ENCODE measurements at places on chromosomes 5 and 9.

DNA sequence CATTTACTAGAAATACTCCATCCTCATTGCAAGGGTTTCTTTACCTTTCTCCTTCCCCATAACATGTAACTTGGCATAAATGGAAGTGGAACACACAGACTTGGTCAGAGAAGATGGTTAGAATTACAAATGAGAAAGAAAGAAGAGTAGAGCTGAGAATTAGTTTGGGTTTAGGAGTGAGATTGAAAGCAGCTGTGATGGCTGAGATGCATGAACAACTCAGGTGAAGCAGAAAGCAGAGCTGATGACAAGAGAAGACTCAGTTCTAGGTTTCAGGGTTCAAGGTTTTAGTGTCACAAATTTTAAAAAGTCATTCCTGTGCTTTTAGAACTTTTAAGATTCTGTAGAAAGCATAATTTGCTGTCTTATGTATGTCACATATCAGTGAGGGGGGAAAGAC, 54.0 kb downstream of the TMEM161B start:
- no peak overlapping the region for H3K4me3 ChIP-seq
- H3K27me3 ChIP-seq, result no peaks in the 10 kb centered on the region
- H3K4me1 ChIP-seq, result no peaks in the 10 kb centered on the region
- no peak overlapping the region for H3K27ac ChIP-seq
- peaks cover 41% of the 10 kb centered on the region for H3K36me3 ChIP-seq

- no peak overlapping the region for H3K27ac ChIP-seq
- H3K36me3 ChIP-seq, result no peaks in the 10 kb centered on the region
- no peak for DNase-seq
- H3K4me3 ChIP-seq, result no peak overlapping the region
These were observed 10.8 kb downstream of the FIBCD1 start for GRCh38 chr9:130927995-130928900.

- H3K27me3 ChIP-seq, result no peaks in the 10 kb centered on the region
- DNase-seq, result no peak
- H3K36me3 ChIP-seq, result no peaks in the 10 kb centered on the region
- H3K27ac ChIP-seq, result no peak overlapping the region
- H3K4me3 ChIP-seq, result no peak overlapping the region
These were observed 6.0 kb downstream of the INSYN2B start for GRCh38 chr5:169974121-169974770.

- no peaks in the 10 kb centered on the region for H3K36me3 ChIP-seq
These were observed 303.1 kb upstream of the CLINT1 start for GRCh38 chr5:158162026-158162425.

GRCh38 chr5:76356887-76357286, 46.2 kb upstream of the IQGAP2 start:
- no peak for DNase-seq
- H3K27me3 ChIP-seq, result no peaks in the 10 kb centered on the region
- H3K4me3 ChIP-seq, result no peak overlapping the region

DNA sequence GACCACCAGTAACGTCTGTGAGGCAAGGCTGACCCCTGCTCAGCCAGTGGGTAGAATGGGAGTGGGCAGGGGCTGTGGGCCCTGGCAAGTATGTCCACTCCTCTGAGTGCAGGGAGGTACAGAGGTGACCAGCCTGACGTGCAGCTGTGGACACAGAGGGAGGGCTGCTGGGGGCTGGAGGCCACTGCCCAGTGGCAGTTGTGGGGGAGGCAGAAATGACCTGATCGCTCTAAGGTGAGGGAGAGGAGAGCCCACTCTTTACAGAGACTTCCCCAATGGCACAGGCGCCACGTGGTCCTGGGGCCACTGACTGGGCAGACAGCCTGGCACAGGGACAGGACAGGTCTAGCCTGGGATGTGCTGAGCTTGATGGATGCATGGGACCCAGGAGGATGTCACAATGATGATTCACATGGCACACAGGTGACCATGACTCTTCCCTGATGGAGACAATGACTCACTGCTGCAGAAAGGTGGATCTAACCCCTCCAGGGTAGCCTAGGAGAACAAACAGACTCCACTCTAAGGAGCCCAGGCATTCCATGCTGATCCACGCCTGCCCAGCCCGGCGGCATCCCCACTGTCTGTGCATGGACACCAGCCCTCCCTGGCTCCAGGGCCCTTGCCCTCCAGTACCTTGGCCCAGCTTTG, 7.7 kb downstream of the LPCAT1 start:
- H3K4me3 ChIP-seq, result no peak overlapping the region
- H3K4me1 ChIP-seq, result peaks cover 20% of the 10 kb centered on the region
- H3K27me3 ChIP-seq, result no peaks in the 10 kb centered on the region
- no peak for DNase-seq
- peak overlapping the region; percentile 74 for H3K27ac ChIP-seq

DNA sequence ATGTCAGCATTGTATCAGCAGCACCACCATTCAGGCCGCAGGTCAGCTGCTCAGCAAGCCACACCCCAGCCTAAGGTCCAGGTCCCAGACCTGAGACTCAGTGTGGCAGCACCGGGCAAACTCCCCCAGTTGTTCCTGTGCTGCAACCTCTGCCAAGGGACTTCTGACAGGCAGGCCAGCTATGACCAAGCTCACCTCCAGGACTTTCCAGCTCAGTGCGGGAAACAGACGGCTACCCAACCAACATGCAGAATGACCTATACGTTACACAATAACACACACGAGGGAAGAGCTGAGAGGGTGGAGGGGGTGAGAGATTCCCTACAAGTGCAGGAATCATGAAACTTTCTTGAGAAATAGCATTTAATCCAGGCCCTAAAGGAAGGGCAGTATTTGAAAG, 143.7 kb downstream of the FSTL4 start:
- H3K36me3 ChIP-seq, result no peaks in the 10 kb centered on the region
- no peak for DNase-seq
- no peaks in the 10 kb centered on the region for H3K4me1 ChIP-seq
- H3K27ac ChIP-seq, result no peak overlapping the region

All from left lung (tissue), 14 donors.